ENCODE measurements at places on chromosomes 1 and 21.

DNA sequence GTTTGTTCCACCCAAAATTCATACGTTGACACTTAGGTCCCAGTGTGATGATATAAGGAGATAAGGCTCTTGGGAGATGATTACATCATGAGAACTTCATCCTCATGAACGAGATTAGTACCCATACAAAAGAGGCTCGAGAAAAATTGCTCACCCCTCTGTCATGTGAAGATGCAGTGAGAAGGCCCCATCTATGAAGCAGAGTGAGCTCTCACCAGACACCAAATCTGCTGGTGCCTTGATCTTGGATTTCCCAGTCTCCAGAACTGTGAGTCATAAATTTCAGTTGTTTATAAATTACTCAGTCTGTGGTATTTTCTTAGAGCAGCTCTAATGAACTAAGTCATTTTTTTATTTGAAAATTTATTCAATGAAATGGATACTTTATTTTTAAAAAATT lies 42.6 kb upstream of the USP25 start:
- no peak for DNase-seq

- DNase-seq, result no peak
Observed at GRCh38 chr1:197198911-197199310, 52.4 kb upstream of the ASPM start.

GRCh38 chr1:3674100-3675094 lies 22.1 kb downstream of the TP73 start:
- DNase-seq, result no peak

GRCh38 chr1:31650161-31651088 lies 5.7 kb upstream of the PEF1 start:
- DNase-seq, result no peak

DNA sequence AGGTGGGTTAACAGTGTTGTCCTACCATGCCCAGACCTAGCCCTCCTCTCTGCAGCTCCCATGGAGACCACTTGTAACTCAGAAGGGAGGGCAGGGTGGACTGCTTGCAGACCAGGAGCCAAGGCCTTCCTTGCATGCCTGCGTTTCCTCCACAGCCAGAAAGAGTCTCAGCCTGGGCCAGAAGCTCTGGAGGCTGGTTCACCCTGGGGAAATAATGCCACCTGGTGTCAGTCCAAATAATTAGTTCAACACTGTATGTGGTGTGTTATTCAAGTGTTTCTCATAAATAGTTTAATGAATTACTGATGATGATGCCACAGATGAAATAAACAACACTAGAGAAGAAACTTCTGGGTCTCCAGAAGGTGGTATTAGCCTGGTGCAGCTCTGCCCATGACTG lies 16.9 kb upstream of the VANGL1 start:
- DNase-seq, result no peak

GRCh38 chr1:204465546-204466415 lies 28.8 kb downstream of the PIK3C2B start:
- DNase-seq, result no peak

GRCh38 chr1:47738560-47739182 lies 258.5 kb downstream of the TRABD2B start:
- no peak for DNase-seq

DNA sequence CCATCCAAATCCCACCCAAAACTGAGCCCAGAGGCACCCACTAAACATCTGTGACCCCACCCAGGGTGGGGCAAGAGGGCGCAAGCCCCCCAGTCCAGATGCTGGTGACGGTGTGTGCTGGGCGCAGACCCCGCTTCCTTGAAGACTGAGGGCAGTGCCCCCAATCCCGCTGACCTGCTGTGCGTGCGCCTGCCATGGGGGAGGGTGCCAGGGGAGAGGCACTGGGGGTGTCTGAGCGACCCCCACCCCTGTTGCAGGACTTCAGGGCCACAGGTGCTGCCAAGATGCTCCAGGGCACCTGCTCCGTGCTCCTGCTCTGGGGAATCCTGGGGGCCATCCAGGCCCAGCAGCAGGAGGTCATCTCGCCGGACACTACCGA lies 13.3 kb downstream of the COL6A2 start:
- no peak for DNase-seq

DNA sequence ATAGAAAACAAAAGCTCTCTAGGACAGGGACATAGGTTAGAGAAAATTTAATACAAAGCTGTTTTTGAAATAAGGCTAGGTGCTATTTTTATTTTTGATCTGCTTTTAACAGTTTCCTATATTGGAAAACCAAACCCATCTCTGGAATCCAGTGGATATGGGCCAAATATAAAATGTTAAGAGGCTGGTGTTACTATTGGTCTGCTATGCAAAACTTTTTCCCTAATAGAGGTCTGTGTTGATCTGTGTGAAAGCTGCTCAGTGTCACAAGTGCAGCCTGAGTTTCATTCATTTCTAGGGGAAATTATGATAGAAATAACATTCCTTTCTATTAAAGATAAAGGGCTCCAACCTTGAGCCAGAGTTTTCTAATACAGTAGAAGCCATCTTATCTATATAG lies 116.4 kb downstream of the OLFML2B start:
- no peak for DNase-seq

GRCh38 chr1:13941315-13941714 lies 241.3 kb downstream of the PRDM2 start:
- DNase-seq, result no peak

GRCh38 chr1:220928725-220929300 lies 49.6 kb downstream of the HLX start:
- no peak for DNase-seq
